NCI-H226 (cell line): ENCODE measurements at places on chromosomes 16 and 17.

DNA sequence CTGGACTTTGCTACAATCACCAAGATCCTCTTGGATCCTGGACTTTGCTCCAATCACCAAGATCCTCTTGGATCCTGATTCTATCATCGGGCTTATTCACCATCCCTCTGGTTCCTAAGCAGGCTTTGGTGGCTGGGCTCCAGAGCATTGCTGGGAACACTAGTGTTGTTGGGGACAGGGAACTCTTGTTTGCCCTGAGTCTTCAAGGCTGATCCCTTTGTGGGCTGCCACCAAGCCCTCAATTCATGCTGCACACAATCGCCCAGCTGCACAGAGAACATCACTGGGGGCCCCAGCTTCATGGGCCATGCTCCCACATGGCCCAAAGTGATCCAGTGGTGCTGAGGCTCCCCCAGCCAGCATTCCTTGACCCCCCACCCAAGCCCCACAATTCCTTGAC, 88.3 kb downstream of the TMEM132E start:
- DNase-seq: no peak

DNA sequence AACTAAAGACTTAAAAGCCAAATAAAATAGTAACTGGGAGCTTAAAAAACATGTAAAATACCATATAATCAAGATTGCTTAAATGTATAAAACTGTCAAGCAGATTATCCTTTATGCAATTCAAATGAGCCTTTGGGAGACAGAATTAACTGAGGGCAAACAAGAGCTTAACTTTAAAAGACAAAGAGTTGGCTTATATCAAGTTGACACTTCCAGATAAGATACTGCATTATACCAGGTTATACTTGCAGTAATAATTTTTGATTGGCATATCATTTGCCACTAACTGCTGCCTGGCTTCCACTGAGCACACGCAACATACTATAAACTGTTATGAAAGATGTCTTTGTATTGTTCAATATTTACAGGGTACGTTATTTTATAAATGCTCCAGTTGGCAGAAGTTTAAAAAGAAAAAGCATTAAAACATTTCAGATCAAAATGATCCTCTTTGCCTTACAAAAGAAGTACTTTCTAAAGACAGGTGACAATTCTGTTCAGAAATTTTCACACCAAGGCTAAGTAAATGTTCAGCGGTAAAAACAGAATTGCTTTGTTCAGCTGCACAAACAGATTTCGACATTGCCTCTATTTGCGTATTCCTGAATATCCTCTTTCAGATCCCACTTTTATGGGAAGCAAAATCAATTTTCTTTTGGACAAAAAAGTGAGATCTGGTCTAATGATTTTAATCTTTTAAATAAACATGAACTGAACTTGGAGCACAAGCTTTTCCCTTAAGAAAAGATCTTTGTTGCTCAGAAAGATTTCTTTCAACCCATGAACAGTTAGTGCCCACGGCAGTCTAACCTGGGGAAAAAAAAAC, 50.7 kb downstream of the TOX3 start:
- DNase-seq: no peak

DNA sequence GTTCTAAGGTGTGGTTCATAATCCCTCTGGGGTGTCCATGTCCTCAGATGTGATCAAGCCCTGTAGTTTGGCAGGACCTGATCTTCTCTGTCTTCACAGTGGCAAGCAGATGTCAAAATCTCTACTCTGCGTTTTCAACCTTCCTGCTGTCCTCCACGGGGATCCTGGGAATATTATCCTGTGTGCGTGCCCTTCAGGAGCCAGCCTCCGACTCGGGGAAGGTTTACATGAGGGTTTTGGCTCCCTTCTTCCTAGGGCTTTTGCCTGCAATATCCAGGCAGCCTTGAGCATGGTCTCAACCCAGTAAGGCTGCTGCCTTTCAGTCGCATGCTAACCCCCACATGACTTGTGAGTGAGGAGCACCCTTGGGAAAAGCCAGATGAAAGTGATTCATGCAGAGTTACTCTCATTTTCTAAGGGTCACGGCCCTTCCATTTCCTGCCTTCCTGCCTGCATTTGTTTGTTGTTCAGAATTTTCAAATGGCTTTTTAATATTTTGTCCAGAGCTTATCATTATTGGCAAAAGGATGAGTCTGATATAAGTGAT, 202.2 kb upstream of the CHMP6 start:
- peak; percentile 74 for DNase-seq

- DNase-seq: peak; percentile 100
Measured at GRCh38 chr17:41530062-41531048, 2.2 kb upstream of the KRT19 start.

DNA sequence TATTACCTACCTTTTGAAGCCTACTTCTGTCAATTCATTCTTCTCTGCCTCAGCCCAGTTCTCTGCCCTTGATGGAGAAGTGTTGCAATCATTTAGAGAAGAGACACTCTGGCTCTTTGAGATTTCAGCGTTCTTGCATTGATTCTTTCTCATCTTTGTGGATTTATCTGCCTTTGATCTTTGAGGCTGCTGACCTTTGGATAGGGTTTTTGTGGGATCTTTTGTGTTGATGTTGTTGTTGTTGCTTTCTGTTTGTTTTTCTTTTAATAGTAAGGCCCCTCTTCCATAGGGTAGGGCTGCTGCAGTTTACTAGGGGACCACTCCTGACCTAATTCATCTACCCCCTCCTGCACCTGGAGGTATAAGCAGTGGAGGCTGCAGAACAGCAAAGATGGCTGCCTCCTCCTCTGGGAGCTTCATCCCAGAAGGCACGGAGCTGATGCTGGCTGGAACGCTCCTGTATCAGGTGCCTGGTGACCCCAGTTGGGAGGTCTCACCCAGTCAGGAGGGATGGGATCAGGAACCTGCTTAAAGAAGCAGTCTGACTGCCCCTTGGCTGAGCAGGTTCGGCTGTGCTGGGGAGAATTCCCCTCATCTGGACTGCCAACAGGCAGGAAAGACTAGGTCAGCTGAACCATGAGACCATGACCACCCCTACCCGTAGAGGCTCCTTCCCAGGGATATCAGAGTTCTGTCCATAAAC, 28.0 kb downstream of the NFATC3 start:
- DNase-seq: no peak

- DNase-seq: no peak
Measured at GRCh38 chr17:35350493-35350892, 22.9 kb downstream of the SLFN11 start.

GRCh38 chr17:11278186-11278991, 37.4 kb downstream of the SHISA6 start:
- DNase-seq: no peak

GRCh38 chr17:60524463-60525327, 1.3 kb downstream of the APPBP2 start:
- DNase-seq: no peak

- DNase-seq: peak; percentile 78
Measured at GRCh38 chr16:84832488-84833143, 12.8 kb downstream of the CRISPLD2 start.

DNA sequence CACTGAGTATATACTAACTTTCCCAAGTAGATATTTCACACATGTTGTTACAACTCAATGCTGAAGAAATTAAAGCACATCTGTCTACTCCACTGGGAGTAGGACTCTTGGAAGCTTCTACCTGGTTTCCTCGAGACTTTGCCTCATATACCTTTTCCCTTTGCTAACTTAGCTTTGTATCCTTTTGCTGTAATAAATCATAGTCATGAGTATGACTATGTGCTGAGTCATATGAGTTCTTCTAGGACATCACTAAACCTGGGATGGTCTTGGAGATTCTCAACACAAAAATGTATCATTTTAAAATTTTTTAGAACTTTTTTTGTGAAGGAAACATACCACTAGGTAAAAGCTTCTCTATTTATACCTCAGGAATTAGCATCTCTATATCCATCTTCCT, 39.8 kb downstream of the ABCA5 start:
- peak; percentile 44 for DNase-seq

DNA sequence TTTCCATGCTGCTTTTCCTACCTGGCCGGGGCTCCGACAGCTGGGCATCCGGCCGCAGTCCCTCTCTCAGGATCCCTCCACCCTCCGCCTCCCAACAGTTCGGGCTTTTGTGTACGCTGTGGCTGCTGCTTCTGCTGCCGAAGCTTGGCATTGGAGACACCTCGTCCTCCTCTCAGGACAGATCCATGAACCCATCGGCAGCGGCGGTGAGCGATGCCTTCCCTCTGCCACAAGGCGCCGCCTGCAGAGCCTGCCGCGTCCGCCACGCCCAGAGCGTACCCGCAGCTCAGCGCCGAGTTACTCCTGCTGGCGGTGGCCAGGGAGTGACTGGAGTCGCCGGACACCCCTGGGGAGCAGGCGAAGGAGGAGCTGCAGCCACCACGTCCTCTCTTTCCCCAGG, 2032.8 kb downstream of the TP53TG3F start:
- DNase-seq: no peak

- no peak for DNase-seq
Measured at GRCh38 chr17:82917699-82918345, 78.0 kb upstream of the ZNF750 start.

DNA sequence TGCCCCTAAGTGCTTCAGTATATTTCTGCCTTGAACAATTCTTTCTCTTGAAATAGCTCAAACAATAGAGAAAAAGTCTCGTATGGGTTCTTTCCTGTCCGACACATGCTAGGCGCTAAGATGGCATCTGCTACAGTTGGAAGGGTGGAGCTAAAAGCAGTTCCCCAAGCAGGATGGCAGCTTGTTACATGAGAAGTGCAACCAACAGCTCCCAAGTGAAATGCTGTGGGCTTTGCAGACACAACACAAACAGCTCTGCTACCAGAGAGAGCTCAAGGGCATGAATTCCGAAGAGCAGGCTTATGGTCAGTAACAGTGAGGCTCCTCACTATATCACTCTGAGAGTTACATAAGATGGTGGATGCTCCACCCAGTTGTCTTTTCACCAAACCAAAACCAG, 83.8 kb downstream of the VPS53 start:
- no peak for DNase-seq

GRCh38 chr16:30011714-30012504, 1.1 kb upstream of the DOC2A start:
- no peak for DNase-seq
